ENCODE measurements at places on chromosomes 12 and 14.

DNA sequence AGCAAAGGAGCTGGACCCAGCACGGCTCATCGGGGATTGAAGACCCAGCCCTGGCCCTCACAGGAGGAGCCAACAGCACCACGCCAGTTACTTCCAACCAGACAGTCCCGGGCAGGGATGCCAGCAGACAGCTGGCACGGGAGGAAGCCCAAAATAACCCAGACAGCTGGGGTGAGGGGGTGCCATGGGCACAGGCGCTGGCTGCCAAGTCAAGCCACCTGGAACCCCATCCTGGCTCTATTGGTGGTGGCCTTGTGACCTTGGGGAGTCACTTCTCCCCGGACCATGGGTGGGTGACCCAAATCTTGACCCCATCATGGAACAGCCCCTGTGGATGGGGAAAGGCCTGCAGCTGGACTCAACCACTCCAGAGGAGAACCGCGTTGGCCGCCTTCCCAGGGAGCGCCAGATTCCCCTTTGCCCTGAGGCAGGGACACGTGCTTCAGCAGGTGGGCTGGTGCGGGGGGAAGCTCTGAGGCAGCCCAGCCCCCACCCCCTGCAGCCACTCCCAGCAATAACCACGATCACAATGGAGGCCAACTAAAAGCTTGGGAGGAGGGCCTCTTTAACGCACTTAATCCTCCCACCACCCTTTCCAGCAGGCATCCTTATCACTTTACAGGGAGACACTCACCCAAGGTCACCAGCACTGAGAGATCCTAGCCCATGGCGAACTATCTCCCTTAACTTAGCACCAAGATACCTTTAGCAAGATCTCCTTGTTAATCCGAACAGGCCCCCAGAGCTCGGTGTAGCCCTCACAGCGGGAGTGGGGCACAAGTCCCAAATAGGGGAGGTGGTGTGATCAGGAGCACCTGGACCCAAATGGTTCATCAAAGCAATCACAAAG lies 4.7 kb upstream of the RHOF start:
- DNase-seq = no peak

DNA sequence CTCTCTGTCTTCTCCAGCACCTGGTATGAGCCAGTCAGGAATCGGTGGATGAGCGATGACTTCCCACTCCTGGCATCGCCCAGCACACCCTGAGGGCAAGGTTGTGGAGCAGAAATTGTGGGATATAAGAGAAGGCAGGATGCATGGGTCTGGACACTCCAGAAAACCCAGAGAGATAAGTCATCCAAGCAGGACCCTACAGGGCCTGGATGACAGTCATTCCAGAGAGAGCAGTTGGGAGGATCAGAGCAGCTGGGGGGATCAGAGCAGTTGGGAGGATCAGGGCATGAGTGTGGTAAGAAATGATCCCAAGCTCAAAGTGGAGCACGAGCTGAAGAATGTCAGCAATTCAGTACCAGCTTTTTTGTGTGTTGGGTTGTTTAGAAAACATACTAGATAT lies 4.0 kb downstream of the AGAP2 start:
- no peak for DNase-seq

- no peak for DNase-seq
Observed at GRCh38 chr14:75464626-75465025, 36.8 kb downstream of the JDP2 start.

GRCh38 chr14:98131406-98131805 lies 1140.6 kb downstream of the BCL11B start:
- DNase-seq = no peak

GRCh38 chr14:100312877-100313400 lies 6.7 kb upstream of the SLC25A29 start:
- DNase-seq = no peak

DNA sequence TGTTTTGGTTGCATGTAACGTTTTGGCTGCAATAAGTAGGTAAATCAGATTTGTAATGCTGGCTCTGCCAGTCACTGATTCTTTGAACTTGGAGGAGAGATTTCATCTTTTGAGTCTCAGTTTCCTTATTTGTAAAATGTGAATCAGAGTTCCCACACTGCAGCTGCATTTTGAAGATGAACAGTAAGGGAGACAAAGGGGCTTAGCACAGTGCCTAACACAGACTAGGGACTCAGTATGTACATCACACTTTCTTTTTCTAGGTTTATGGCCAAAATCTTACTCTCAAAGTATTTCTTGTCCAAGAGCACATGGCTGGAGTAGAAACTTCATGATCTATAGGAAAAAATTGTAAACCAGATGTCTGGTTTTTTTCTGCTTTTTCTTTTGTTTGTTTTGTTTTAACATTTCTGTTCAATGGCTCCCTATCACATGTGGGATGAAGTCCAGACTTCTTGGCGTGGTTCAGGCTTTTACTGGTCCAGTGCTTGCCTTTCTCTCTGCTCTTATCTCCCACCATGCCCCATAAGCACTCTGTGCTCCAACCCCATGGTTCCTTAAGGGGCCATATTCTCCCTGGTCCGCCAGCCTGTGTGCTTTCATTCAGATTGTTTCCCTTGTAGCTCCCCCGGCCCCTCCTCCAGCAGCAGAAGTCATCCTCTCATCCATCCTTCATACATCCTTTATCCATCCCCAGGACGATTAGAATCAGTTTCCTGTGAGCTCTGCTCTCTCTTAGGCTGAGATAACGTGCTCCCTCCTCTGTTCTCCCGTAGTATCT lies 58.0 kb downstream of the SYNE2 start:
- no peak for DNase-seq

DNA sequence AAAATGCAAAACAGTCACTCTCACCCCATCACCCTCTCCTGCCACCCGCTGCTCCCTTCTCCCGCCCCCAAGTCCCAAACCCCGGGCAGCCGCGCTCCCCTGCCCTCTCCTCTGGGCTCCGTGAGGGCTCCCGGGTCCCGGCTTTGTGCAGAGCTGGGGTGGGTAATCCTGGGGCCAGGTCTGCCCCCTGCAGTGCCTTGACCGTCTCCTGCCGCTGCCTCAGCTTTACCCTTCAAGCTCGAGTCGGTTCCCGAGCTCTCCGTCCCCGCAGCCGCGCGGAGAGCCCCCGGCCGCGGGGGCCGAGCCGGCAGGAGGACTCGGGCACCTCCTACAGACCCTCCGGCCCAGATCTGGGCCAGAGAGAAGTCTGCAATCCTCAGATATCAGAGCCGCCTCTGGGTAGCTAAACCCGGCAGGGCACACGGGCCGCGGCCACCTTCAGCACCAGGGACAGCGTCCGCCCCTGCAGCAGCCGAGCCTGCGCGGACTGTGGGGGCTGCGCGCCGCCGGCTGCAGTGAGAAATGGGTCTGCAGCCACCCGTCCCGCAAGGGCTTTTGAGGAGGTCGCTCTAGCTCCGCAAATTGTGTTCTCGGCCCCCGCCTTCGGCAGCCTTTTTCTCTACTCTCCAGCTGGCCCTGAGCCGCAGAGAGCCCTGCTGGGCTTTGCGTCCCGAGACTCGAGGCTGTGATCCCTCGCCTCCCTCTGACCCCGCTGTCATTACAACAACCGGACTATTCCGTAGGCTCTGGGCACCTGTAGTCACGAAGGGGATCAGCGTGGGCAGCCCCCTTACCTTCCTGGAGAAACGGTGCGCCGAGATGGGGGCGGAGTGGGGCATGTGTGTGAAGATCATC lies 1.2 kb downstream of the PRMT8 start:
- no peak for DNase-seq

Measured in effector CD8-positive, alpha-beta T cell (primary cell).